ENCODE measurements at places on chromosomes 3 and 15.

DNA sequence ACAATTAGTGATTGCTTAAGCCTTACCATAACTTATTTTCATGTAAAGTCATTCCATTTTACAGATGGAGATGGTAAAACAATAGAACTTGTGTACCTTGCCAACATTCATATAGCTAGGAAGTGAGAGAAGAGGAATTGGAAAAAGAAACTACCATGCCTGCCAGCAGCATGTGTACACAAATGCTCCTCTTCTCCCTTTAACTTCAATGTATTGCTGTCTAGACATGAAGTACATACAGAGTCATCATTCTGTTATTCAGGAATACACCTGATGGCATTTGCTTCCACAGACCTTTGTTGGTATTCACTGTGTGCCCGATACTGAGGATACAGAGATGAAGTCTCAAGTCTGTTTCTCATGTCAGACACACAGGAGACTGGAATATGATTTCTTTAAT, 7.1 kb upstream of the TMEM207 start:
- DNase-seq = no peak

DNA sequence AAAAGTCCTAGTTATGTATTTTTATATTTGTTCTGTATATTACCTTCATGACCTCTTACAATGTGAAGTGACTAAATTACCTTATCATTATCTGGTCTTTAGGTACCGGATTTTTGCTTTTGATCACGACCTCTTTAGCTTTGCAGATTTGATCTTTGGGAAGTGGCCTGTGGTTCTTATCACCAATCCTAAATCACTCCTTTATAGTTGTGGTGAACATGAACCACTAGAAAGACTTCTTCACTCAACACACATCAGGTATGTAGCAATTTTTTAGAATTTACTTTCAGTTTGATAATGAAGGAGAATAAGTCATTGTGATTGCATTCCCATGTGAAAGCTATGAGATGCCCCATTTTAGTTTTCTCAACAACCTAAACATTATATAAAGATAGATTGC, 18.3 kb downstream of the TMEM62 start:
- DNase-seq = no peak

DNA sequence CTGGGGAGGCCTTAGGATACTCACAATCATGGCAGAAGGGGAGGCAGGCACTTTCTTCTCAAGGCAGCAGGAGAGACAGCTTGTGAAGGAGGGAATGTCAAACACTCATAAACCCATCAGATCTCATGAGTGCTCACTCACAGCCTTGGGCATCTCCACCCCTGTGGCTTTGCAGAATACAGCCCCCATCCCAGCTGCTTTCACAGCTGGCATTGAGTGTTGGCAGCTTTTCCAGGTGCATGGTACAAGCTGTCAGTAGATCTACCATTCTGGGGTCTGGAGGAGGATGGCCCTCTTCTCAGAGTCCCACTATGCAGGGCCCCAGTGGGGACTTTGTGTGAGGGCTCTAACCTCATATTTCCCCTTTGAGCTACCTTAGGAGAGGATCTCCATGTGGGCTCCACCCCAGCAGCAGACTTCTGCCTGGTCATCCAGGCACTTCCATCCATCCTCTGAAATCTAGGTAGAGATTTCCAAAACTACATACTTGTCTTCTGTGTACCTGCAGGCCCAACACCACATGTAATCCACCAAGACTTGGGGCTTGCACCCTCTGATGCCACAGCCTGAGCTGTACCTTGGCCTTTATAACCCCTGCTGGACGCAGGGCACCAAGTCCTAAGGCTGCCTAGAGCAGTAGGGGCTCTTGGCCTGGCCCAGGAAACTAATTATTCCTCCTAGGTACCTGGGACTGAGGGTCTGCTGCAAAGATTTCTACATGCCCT, 404.2 kb upstream of the EPHA6 start:
- DNase-seq = no peak

DNA sequence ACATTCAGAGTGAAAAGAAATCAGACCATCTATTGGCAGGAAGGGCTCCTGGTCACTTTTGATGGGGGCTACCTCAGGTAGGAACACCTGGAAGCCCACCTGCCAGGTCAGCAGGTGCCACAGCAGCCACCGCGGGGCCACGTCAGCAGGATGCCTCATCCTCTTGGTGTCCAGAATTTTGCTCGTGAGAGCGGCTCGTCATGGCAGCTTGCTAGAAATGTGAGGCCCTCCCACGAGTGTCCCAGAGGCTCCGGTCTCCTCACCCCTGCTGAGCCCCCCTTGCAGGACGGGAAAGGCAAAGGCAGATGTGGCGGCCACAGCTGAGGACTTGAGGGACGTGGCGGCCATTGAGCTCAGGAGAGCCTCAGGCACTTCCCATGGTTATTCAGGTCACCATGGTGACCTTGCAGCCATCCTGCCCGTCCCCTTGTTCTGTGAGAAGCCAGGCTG, 129.4 kb downstream of the LRRK1 start:
- no peak for DNase-seq

DNA sequence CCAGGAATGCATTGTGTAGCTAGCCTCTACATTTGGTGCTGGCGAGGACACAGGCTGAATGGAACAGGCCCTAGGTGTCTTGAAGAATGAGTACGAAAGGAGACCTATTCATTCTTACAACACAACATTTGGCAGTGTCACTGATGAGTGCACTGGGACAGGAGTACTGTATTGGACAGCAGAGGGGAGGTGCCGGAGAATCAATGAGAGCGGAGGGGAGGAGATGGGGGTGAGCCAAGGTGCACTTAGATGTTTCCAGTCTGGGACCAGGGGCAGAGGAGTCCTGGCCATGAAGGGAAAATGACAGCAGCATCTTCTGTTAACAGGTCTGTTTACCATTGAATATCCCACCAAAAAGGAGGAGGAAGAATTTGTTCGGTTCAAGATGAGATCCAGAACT, 53.2 kb downstream of the C3orf20 start:
- no peak for DNase-seq

GRCh38 chr15:78915341-78916087, 29.3 kb downstream of the CTSH start:
- DNase-seq = no peak

- no peak for DNase-seq
These were observed 42.3 kb downstream of the SNRK start for GRCh38 chr3:43328653-43329052.

GRCh38 chr15:76968306-76968705, 26.6 kb upstream of the PSTPIP1 start:
- DNase-seq = no peak

- DNase-seq = no peak
These were observed 339 bp downstream of the AMT start for GRCh38 chr3:49421890-49422378.

GRCh38 chr15:60275624-60276023, 122.2 kb downstream of the ANXA2 start:
- DNase-seq = no peak

GRCh38 chr3:31321620-31322019, 211.1 kb upstream of the STT3B start:
- no peak for DNase-seq

DNA sequence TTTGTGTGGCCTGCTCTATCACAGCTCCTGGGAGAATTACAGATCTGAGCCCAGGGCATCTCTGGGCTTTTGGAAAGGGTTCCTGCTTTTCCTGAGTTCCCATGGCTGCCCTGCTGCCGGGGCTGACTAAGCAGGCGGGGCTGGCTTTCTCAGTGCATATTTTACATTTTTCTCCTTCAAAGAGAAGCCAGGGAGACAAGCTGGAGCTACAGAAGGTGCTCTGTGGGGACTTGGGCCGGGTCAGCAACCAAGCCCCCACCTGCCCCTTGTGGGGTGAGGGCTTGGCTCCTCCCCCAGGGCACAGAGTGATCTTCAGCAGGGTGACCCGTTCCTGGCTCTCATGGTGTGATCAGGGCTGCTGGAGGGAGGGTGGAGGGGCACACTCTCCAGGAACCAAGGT, 17.4 kb downstream of the ABTB1 start:
- DNase-seq = peak; percentile 70

DNA sequence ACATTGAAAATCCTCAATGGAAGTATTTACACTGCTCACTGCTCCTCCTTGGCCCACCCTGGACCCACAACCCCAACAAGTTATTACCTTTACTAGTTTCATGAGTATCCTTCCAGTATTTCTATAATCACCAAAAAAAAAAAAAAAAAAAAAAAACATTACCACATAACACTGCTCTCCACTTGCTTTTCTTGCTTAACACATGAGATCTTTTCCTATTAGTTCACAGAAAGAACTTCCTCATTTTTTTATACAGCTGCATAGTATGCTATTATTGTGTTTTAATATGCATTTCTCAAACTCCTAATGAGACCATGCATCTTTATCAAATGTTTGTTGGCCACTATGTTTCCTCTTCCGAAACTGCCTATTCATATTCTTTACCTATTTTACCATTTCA, 14.6 kb downstream of the GABPB1 start:
- DNase-seq = no peak

DNA sequence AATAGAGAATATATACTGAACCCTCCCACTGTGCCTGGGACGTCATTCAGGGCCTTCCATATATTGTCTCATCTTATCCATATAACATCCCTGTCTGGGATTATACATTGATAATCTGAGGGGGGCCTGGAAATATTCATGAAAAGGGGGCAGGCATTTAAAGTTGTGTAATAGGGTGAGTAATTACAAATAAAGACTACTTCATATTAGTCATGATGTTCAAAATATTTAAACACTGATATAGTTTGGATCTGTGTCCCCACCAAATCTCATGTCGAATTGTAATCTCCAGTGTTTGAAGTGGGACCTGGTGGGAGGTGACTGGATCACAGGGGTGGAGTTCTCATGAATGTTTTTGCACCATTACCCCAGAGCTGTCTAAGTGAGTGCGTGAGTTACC, 97.8 kb downstream of the AQP9 start:
- no peak for DNase-seq

- peak; percentile 72 for DNase-seq
These were observed 42.0 kb downstream of the IFT57 start for GRCh38 chr3:108180194-108180593.

DNA sequence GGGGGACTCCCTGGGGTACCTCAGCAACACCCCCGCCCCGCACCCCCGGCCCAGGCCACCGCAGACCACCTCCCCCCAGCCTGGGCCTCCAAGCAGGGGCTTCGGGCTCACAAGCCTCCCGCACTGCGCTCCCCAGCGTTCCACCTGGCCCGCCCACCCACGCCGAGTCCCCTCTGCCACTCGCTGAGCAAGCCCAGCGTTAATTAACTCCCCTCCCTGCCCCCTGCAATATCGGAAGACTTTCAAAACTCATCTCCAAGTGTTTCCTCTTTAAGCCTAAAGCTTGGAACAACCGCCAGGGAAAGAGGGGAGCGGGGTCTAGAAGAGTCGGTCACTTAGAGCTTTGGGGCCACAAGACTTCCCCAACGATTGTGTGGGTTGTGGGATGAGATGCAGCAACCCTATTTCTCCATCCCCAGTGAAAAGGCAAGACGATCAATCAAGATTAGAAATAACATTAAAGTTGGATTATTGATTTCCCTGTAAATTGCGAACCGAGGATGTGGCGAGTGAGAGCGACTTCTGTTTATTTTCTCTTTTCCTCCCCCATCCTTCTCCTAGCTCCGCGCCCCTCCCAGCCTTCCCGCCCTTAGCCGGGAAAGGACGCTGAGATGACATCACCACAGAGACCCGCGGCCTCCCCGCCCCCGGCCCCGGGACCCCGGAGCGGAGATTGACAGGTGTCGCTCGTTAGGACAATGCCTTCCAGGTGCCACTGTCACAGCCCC, 30.2 kb downstream of the NR2F2 start:
- DNase-seq = no peak

- no peak for DNase-seq
These were observed 13.3 kb downstream of the SEMA3G start for GRCh38 chr3:52431459-52432223.

- DNase-seq = no peak
These were observed 116.8 kb downstream of the TPRG1 start for GRCh38 chr3:189288348-189289235.

- DNase-seq = no peak
These were observed 242.6 kb upstream of the TPRG1 start for GRCh38 chr3:188929137-188929536.

GRCh38 chr3:141401573-141402475, 33.5 kb downstream of the ZBTB38 start:
- peak; percentile 50 for DNase-seq

- DNase-seq = no peak
These were observed 19.7 kb upstream of the ZNF280D start for GRCh38 chr15:56752986-56753385.

DNA sequence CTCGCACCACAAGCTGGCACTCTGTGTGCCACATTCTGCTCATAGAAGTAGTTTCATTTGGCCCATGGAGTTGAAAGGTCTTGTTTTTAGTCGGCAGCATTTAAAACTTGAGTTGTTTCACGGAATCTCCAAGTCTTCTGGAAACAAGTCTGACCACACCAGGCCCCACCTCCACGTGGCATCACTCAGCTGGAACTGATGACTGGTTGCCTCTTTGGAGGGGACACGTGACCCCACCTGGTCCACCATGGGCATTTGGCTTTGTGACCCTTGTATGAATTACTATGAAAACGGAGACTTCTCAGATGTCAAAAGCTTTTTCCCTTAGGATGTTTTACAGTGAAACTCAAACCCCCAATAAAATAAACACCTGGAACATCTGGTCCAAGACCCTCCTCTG, 74.9 kb downstream of the NTRK3 start:
- no peak for DNase-seq
